ENCODE measurements at places on chromosomes 1 and 21. TPM values are rescaled to one million over a fixed set of nuclear protein-coding genes. Genes with fewer than 3 reads are reported as not detected.

The ALG14 gene
- 3.1 TPM for polyA plus RNA-seq

The DIRAS3 gene
- polyA plus RNA-seq: 13.1 TPM

The TRIM63 gene
- not detected for polyA plus RNA-seq

The TSPAN1 gene
- 0.43 TPM for polyA plus RNA-seq

The G0S2 gene
- 4.7 TPM for polyA plus RNA-seq

The OR2T2 gene
- polyA plus RNA-seq: not detected

The KCNH1 gene
- 0.31 TPM for polyA plus RNA-seq

The SYT2 gene
- 0.04 TPM for polyA plus RNA-seq

The HLX gene
- polyA plus RNA-seq: 3.7 TPM

The SERPINC1 gene
- 0.16 TPM for polyA plus RNA-seq

The CYP4A22 gene
- polyA plus RNA-seq: not detected

The PODN gene
- polyA plus RNA-seq: 17.6 TPM

The ELAPOR1 gene
- 0.88 TPM for polyA plus RNA-seq

The THEMIS2 gene
- polyA plus RNA-seq: 14.1 TPM

The RNF2 gene
- polyA plus RNA-seq: 38.4 TPM

The SLC30A2 gene
- polyA plus RNA-seq: not detected

The LCE3E gene
- polyA plus RNA-seq: not detected

The ZC3H12A gene
- polyA plus RNA-seq: 4.3 TPM

The RAD54L gene
- 1.9 TPM for polyA plus RNA-seq

The NMNAT2 gene
- polyA plus RNA-seq: 0.16 TPM

The AADACL4 gene
- polyA plus RNA-seq: not detected

The TXLNA gene
- 49.3 TPM for polyA plus RNA-seq

The LDLRAD1 gene
- not detected for polyA plus RNA-seq

The KLHL12 gene
- polyA plus RNA-seq: 42.3 TPM

The SELP gene
- not detected for polyA plus RNA-seq

Data from AG04450 (cell line).